ENCODE measurements at places on chromosomes 11 and 22.
A peak's percentile ranks its signal among the peaks of the same experiment; 100 is the strongest.

GRCh38 chr11:116703421-116703820, 69.4 kb downstream of the BUD13 start:
- no peak overlapping the region for H3K4me3 ChIP-seq
- H3K27me3 ChIP-seq = no peaks in the 10 kb centered on the region
- DNase-seq = peak; percentile 89
- no peaks in the 10 kb centered on the region for H3K36me3 ChIP-seq
- H3K4me1 ChIP-seq = peaks cover 21% of the 10 kb centered on the region

DNA sequence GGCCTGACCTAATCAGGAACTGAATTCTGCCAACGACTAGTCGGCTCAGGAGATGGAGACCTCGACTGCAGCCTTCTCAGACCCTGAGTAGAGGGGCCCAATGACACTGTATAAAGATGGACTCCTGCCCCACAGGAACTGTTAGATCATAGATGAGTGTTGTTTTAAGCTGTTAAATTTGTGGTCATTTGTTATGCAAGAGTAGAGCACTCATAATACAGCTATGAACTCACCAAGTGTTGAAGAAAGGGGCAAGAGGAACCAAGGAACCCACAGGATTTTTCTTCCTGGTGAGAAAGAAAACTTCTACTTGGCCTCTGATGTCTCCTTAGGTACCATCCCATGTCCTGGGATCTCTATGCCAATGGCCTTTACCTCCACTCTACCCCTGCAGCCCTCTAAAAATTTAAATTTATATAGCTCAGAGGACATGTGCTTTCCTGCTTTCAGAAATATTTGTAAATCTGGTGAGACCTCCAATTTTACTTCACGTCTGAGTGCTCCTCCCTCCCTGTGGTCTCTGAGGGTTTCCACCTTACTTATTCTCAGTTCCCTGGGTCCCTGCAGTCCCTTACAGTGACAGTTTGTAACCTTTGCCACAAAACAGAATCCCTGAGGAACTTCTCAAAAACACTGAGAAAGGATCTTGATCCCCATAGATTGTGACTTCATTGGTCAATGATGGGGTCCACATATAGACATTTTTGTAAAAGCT, 256.3 kb upstream of the ARHGAP20 start:
- H3K36me3 ChIP-seq = no peaks in the 10 kb centered on the region
- H3K4me3 ChIP-seq = no peak overlapping the region
- H3K27me3 ChIP-seq = no peaks in the 10 kb centered on the region

DNA sequence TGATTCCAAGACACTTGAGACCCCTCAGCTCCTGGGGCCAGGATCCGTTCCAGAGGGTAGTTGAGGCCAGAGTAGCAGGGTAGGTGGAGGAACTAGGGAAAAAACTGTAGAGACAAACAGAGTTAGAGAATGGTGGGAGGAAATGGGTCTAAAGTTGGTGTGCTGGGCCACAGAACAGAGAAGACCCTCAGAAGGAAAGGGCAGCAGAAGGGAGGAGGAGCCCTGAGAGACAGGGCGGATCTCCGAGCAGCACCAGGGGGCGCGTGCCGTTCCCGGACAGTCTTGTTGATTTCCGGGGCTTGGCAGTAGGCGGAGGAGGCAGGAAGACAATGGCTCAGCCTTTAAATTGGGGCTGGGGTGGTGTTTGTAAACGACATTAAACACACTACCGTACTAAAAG, 2.4 kb upstream of the CECR2 start:
- peaks cover 21% of the 10 kb centered on the region for H3K4me1 ChIP-seq
- DNase-seq = peak; percentile 84

GRCh38 chr11:75269367-75269660, 28.7 kb downstream of the TPBGL start:
- no peak overlapping the region for H3K4me3 ChIP-seq
- H3K36me3 ChIP-seq = no peaks in the 10 kb centered on the region
- no peaks in the 10 kb centered on the region for H3K4me1 ChIP-seq

Data from neural progenitor cell (in vitro differentiated cells).